ENCODE measurements at places on chromosomes 2 and 18.

DNA sequence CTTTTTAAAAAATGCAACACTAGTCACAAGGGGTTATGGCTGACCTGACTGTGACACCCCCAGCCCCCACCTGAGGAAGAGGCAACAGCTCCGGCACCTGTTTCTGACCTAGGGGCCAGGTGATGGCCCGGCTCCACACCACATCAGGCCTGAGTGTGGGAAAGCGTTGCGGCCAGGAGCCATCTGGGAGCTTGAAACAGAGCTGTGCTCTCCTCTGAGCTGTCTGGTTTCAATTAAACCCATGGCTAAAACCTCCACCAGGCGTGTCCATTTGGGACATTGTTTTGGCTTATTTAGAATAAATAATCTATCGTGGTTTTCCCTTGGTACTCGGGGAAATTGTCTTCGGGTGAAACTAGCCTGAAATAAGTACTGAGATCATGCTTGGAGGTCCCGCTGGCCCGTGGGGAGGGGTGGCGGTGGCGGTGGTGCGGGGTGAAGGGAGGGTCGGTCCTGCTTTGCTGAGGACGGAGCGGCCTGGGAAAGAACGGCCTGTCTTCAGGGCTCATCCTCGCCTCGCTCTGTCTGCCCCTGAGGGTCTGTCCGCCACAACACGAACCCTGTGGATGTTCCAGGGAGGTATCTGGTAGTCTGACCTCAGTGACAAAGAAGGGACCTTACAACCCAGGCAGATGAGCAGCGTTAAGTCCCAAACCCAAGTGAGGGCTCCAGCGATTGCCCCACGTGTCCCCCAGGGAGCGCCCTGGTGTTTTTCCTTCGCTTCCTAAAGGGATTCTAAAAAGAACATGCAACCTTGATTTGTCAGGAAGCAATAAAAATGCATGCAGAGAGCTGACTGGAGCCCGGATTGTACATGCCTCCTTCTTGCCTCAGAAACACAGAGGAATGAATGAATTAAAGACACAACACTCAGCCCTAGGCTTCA, 58.7 kb downstream of the IL1RL2 start:
- DNase-seq = no peak

GRCh38 chr2:8679567-8679826, 2.4 kb upstream of the ID2 start:
- DNase-seq = no peak

DNA sequence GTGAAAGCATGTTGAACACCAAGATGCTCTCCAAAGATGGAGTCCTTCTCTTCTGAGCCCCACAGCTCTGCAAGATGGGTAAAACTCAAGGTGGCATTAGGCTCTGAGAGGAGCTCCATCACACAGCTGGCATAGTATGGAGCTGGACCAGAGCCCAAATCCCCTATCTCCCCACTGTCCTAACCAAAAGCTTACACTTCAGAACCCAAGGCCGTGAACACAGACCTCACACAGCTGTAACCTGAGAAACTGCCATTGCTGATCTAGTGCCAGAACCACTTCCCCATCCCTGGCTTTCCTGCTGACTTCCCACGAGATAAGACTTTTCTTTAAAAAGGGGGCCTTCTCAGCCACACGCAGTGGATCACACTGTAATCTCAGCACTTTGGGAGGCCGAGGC, 25.0 kb downstream of the TTC32 start:
- no peak for DNase-seq

- peak; percentile 6 for DNase-seq
Measured at GRCh38 chr2:48914477-48915089, 159.1 kb upstream of the LHCGR start.

- DNase-seq = no peak
Measured at GRCh38 chr2:36380624-36381481, 25.3 kb downstream of the CRIM1 start.

DNA sequence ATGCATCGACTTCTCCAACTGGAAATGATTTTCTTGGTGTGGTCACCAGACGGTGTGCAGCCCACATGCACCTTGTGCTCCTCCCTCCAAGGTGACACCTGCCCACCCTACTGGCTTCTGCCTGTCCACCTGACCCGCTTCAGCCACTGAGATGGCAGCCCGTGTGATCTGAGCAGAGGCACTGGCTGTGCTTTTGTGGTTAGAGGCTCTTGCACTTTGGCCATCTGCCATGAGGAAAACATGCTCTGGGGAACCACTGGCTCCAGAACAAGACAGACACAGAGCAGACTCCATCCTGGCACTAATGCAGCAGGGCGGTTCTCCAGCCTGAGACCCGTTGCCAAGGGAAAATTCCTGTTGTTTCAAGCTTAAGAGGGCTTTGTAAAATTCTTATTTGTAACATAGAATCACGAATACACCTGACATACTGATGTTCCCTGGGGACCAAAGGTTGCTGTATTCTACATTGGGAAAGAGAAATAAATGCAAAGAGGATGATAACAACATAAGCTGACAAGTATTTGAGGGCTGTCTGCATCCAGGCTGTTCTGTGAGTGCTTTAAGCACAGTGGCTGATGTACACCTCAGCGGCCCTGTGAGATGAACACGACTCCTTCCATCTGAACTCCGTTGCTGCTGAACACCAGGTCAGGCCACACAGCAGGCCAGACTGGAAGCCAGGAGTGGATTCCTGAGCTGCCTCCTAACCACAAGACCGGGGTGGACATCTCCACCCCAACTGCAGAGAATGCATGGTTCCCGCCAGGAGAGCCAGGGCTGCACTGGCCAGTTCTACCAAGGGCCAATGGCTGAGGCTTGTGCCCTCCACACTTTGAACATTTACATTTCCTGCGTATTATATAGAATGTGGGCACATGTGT, 820.4 kb downstream of the GALR1 start:
- no peak for DNase-seq

DNA sequence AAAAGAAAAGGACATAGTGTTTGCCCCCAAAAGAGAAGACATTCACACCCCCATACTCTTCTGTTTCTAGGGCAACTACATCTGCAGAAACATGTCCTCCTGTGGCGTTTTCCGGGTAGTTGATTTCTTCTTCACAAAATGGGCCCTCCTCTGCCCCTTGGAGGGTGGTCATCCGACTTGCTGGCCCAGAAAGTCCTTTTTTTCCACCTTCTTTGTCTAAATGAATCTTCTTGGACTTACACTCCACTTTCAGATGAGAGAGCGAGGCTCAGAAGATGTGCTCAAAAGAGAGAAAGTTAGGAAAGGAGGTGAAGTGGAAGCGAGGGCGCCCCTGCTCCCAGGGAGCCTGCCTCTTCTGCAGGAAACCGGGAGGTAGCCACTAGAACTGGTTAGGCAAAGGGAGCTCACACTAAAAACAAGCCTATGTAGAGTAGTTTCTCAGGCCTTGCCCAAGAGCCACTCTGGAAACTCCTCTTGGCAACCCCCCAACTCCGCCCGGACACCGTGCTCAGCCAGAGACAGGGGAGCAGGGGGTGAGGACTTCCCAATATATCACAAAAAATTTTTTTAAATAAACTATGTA, 10.2 kb upstream of the SIX3 start:
- DNase-seq = no peak

DNA sequence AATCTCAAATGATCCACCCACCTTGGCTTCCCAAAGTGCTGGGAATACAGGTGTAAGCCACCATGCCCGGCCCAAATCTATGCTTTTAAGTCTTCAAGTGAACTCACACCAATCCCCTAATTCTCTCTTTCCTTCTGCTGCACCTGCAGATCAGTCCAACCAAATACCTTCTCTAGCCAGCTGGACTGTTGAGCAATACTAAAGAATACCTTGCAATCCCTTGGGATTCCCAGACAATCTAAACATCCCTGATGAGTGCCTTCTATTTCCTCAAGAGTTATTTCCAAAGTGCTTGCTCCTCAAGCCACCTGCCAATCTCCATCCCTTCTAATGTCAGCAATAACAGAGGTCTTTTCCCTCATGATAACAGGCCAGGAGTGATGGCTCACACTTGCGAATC, 48.6 kb downstream of the SF3B1 start:
- DNase-seq = no peak

Measured in GM06990 (cell line).